ENCODE measurements at places on chromosomes 7 and 10. TPM values are rescaled to one million over a fixed set of nuclear protein-coding genes. Genes with fewer than 3 reads are reported as not detected.

The RARRES2 gene
- not detected for total RNA-seq

The CXCL12 gene
- total RNA-seq, result not detected

The CDK14 gene
- total RNA-seq, result 107 TPM

The ODAD2 gene
- not detected for total RNA-seq

The DIP2C gene
- total RNA-seq, result 29.5 TPM

The VAX1 gene
- not detected for total RNA-seq

The C10orf105 gene
- total RNA-seq, result 0.09 TPM

The PDE1C gene
- not detected for total RNA-seq

The MOGAT3 gene
- total RNA-seq, result not detected

The HOXA7 gene
- total RNA-seq, result 1.2 TPM

The FBXL13 gene
- total RNA-seq, result 1.6 TPM

The ADAMTS14 gene
- total RNA-seq, result 0.11 TPM

The TCTN3 gene
- 18.1 TPM for total RNA-seq

The CTAGE15 gene
- not detected for total RNA-seq

The LEP gene
- not detected for total RNA-seq

The PVRIG gene
- total RNA-seq, result 86.6 TPM

The PARP12 gene
- total RNA-seq, result 6.8 TPM

The EDRF1 gene
- 221 TPM for total RNA-seq

The SPAG6 gene
- total RNA-seq, result not detected

The ZNF736 gene
- total RNA-seq, result 90.2 TPM

The NRCAM gene
- not detected for total RNA-seq

The SEMA3D gene
- not detected for total RNA-seq

The PLEKHS1 gene
- not detected for total RNA-seq

The FAM53B gene
- 50.5 TPM for total RNA-seq

The METTL27 gene
- 2.1 TPM for total RNA-seq

The CDK13 gene
- total RNA-seq, result 101 TPM

The ELFN1 gene
- total RNA-seq, result not detected

The BUD23 gene
- 75.8 TPM for total RNA-seq

Data from OCI-LY7 (cell line).